ENCODE measurements at places on chromosomes 4 and X.

DNA sequence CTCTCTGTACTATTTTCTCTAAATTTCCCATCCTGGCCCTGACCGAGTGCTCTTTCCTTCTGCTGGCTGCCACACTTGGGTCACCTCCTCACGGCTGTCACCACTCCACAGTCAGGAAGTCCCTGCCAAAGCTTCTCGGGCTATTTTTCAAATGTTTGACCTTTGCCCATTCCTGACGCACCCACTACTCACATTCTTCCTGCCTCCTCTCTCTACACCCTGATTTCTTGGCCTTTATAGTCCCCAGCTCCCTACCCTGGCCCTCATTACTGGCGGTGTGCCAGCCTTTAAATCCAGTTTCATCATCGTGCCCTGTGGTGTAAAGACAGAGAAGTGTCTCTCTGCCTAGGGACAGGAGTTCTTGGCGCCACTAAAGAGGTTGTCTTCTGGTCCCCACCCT lies 46.4 kb upstream of the GATB start:
- no peak for DNase-seq

- no peak for DNase-seq
Measured at GRCh38 chr4:127698789-127699200, 31.4 kb upstream of the SLC25A31 start.

DNA sequence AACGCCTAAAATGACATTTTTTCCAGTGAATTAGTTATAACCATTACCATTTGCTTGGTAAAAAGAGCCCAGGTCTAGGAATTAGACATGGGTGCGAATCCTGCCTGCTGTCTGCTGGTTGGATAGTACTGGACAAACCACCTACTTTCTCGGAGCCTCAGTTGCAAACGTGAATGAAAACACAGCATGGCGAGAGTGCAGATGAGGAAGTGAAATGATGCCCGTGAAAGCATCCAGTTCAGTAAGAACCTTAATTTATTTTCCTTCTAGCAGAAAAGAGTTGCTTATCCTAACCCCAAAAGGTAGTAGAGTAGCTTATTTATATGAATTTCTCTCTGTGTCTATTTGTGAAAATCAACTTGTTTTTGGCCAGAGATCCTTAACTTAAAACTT lies 171.4 kb upstream of the GALNT7 start:
- no peak for DNase-seq

- no peak for DNase-seq
Measured at GRCh38 chr4:95550115-95550987, 1.6 kb upstream of the UNC5C start.

GRCh38 chr4:26152056-26152455 lies 168.8 kb upstream of the RBPJ start:
- peak; percentile 2 for DNase-seq

GRCh38 chrX:147749308-147749707 lies 162.4 kb upstream of the FMR1 start:
- DNase-seq = no peak

GRCh38 chr4:168942985-168943384 lies 67.1 kb downstream of the CBR4 start:
- no peak for DNase-seq

GRCh38 chrX:153569475-153569874 lies 29.5 kb downstream of the CCNQ start:
- DNase-seq = no peak

DNA sequence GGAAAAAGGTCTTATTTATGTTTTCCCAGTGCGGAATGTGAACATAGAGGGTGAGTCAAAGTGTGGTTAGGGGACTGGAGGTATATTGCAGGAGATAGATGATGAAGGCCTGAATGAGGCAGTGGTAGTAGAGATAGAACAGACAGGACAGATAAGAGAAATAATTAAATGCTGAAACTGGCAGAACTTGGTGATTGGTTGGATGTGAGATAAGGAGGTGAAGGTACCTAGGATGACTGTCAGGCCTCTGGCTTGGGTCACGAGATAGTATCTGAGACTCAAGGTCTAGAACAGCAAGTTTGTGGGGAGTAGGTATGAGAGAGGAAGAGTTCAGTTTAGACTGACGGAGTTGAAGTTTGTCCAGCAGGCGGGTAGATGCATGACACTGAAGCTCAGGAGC lies 3.5 kb downstream of the MND1 start:
- no peak for DNase-seq

- no peak for DNase-seq
Measured at GRCh38 chrX:56787734-56788152, 58.7 kb downstream of the NBDY start.

- peak; percentile 61 for DNase-seq
Measured at GRCh38 chrX:23792861-23793553, 10.0 kb downstream of the SAT1 start.
